ENCODE measurements at places on chromosomes 6 and 20.

DNA sequence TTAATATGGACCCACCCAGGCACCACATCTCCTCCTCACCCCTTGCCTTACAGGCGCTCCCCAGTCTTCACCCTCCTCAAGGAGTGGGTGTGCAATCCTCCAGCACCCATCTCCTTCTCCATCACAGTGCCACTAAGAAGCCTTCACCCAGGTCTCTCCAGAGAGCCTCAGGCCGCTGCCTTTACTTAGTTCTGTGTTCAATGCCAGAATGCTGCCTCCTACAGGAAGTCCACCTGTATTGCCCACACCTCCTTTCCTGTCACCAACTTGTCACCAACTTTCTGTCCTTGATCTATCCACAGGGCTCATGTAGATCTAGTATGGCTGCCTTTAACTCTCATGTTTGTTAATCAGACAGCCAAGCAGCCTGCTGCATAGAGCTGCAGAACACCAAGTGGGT is 586 bp upstream of the LST1 start:
- DNase-seq: no peak

GRCh38 chr6:82337688-82338257 is 25.8 kb upstream of the TPBG start:
- no peak for DNase-seq

GRCh38 chr6:46895930-46896329 is 25.8 kb downstream of the ADGRF5 start:
- DNase-seq: no peak

DNA sequence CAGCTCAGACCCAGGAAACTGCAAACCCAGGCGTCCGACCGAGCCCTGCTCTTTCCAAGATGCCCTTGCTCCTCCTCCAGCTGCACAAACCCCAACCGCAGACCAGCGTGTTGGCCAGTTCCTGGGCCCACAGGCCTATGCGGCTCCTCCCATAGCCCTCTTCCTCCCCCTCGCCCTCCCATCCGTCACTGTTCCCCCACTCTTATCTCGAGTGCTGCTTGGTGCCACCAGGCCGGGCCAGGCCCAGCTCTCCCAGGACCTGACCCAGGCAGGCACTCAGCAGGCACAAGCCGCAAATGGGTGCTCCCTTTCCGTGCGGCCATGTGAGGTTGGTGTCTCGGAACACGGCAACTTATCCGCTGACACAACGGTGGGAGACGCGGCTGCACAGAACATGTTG is 28.6 kb downstream of the ADRM1 start:
- no peak for DNase-seq

DNA sequence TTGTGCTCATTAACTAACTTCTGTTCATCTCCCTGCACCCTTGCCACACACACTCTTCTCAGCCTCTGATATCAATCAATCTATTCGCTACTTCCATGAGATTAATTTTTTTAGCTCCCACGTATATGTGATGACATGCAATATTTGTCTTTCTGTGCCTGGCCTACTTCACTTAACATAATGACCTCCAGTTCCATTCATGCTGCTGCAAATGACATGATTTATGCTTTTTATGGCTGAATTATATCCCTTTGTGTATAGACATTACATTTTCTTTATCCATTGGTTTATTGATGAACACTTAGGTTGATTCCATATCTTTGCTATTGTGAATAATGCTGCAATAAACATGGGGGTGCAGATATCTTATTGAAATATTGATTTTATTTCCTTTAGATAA is 50.8 kb upstream of the SPTLC3 start:
- DNase-seq: no peak

GRCh38 chr6:73710948-73711347 is 14.9 kb downstream of the CD109 start:
- no peak for DNase-seq

- no peak for DNase-seq
Observed at GRCh38 chr6:118641042-118641441, 10.3 kb downstream of the CEP85L start.

DNA sequence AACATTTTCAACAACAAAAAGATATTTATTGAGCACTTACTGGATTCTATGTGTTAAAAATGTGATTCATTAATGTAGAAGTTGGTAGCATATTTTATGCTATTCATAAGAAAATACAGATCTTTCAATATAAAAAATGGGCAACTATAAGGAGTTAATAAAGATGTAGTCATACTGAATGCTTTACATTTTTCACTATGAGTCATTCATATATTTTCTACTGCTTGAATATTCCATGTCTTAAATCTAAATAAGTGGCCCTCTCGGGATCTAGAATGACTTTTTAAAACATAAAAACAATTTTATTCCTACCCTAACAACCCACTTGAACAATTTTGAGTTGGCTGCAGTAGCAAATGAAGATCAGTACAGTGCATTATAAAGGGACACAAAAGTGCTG is 362.1 kb downstream of the PHF3 start:
- DNase-seq: no peak

DNA sequence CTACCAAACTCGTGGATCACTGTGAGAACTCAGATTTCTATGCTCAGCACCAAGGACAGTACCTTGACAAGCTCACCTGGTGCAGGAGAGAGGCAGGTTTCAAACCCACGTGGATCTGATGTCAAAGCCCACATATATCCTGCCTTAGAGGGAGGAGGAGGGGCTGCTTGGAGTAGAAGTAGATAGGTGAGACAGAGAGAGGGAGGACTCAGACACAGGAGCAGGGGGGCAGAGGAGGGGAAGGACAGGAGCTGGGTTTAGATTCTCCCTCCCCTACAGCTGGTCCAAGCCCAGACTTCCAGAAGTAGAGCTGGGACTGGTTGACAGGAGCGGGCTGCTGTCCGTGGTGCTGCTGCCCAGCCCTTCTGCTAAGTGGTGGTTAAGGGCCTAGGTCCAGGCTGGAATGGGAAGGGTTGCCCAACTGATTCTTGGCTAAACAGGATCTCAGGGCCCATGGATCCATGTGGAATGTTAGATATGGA is 77.5 kb downstream of the CDH22 start:
- no peak for DNase-seq

GRCh38 chr6:160692369-160692959 is 9.6 kb upstream of the PLG start:
- no peak for DNase-seq

DNA sequence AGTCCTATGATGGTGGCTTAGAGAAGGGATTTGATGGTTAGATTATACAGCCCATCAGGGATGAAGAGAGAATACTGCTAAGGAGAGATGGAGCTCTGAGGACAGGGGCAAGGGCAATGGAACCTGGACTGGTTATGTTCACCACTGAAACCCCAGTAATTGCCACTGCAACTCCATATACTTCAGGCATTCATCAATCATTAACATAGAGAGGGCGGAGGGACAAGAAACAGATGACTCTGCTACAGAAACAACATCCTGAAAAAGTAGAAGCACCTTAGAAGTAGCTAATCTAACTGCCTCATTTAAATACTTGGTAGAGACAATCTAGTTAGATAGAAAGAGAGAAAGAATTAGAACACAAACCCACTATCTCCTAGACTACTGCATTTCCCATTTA is 89.8 kb downstream of the MDN1 start:
- DNase-seq: no peak

- no peak for DNase-seq
Observed at GRCh38 chr6:72669324-72669723, 47.5 kb downstream of the KCNQ5 start.

- no peak for DNase-seq
Observed at GRCh38 chr6:111536910-111537527, 54.0 kb upstream of the REV3L start.

- DNase-seq: peak; percentile 59
Observed at GRCh38 chr6:166488076-166488685, 98.3 kb downstream of the RAMACL start.

DNA sequence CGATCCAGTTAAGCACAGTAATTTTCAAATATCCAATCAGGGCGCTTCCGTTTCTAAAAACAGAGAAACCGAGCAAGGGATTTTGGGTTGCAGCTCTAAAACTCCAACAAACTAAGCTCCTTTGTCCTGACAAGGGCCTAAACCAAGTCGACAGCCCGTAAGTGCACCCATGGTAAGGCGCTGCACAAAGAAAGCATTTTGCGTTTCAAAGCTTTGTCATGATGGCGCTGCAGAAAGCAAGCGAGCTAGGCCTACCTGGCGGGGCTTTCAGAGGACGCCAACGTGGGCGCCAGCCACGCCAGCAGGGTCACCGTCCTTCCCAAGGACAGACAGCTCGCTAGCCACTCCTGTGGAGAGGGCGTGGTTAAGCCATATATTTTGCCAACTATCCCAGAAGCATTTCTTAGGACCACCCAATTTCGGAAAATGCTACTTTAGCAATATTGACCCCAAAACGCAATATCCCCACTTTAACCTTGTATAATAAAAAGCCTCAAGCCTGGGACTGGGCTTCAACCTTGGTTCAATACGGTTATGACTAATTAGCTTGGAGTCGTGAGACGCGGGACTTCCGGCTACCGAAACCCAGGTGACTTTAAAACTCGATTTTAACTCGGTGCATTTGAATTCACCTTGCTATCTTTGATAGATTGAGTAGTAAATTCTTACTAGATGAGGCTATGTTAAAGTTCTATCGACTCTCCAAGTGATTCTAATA is 53.8 kb downstream of the TRIM38 start:
- DNase-seq: no peak

DNA sequence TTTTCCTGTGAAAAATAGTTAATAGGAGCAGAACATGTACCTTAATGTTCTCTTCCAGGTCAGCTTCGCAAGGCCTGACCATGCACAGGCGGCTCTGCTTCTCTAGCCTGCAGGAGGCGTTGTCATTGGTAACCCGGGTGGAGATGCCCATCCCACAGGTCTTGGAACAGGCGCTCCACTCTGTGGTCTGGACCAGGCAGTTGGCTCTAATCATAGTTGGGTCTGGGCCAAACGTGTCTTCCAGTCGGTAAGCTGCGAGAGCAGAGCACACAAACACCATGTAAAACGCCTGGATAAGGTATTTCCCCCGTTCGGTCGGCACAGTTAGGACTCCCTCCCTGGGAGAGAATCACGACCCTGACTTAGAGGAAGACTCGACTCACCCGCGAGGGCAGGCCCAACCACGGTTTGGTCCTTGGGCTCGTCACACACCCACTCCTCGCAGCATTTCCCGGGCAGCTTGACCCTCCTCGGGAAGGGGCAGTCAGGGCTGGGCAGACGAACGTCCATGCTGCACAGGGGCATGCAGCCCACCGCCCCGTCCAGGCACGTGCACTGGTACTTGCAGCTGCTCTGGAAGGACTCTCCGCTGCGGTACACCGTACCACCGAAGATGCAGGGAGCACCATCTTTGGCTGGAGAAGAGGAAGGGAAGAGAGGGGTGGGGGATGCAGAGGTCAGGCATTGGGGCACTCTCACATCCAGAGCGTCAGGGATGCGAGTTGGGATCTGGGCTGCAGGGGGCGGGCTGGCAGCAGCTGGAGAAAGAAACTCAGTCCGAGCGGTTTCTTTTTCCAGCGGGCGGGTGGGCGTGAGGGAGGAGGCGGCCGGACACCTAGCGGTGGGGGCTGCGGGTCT is 1.0 kb downstream of the CCN2 start:
- no peak for DNase-seq
